T-helper 1 cell (primary cell): ENCODE measurements at places on chromosomes 1 and 21.

- no peak for DNase-seq
Measured at GRCh38 chr1:226708342-226708780, 30.7 kb downstream of the ITPKB start.

DNA sequence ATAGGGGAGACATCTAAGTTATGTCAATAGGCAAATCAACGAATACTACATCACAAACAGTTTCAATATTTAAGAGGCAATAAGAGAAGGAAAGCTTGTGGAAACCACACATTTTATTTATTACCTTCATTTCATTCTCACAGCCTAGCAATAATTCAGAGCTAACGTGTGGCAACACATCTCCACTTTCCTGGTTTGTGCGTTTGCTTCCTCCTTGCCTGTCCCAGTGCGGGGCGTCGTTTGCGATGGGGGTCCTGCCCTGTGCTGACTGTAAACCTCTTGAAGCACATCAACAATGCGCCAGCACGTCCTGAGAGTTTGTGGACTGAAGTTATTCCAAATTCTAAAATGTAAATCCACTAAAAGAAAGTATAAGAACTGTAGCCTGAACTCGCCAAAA, 14.4 kb upstream of the VPS26C start:
- no peak for DNase-seq

- DNase-seq = no peak
Measured at GRCh38 chr1:180672505-180672904, 40.7 kb downstream of the XPR1 start.

GRCh38 chr1:96236156-96236739, 485.3 kb upstream of the PTBP2 start:
- DNase-seq = no peak

- DNase-seq = no peak
Measured at GRCh38 chr1:43447891-43448708, 5.6 kb downstream of the HYI start.

- DNase-seq = no peak
Measured at GRCh38 chr1:214058076-214058475, 70.3 kb downstream of the PROX1 start.

GRCh38 chr1:10773376-10773775, 23.1 kb downstream of the CASZ1 start:
- DNase-seq = no peak

DNA sequence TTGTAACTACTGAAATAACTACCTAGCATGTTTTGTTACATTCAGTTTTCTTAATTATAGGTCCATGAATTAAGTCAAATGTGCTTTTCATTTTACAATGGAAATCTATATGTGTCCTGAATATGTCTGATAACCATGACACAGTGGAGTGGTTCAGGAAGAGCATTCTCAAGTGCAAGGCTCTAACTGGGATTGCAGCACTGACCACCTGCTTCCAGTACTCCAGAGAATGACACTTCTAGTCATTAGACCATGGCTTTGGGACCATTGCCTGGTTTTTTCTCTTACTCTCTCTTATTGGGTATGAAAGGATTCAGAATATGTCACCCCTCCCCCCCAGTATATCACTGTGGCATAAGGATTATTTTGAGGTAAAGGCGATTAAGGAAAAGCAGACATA, 204.9 kb upstream of the CACYBP start:
- no peak for DNase-seq

DNA sequence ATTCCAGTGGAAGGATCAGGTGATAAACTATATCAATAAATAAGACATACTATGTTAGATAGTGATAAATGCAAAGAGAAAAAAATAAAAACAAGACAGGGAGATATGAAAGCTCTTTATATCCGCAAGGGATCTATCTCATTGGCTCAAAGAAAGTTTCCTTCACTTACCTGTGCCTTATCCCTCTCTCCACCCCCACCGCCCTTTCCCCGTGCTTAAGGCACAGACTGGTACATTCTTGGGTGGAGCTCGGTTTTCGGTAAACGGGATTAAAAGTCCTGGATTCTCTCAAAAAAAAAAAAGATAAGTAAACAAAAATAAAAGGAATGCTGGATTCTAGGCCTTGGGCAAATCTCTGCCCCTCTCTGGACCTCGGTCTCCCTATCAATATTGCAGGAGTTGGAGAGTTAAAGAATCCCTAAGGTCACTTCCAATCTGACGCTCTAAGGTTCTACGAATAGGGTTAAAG, 593 bp upstream of the DNAJC16 start:
- DNase-seq = no peak

- no peak for DNase-seq
Measured at GRCh38 chr1:16981269-16981849, 939 bp upstream of the MFAP2 start.

GRCh38 chr1:199742547-199742946, 285.0 kb upstream of the NR5A2 start:
- no peak for DNase-seq
